ENCODE measurements at places on chromosomes 6 and 20. TPM values are rescaled to one million over a fixed set of nuclear protein-coding genes. Genes with fewer than 3 reads are reported as not detected.

Gene SLC12A5
- 2.0 TPM for total RNA-seq

GRCh38 chr6:168988280-168988679 lies 265.4 kb downstream of the THBS2 start:
- DNase-seq, result no peak
- no peak overlapping the region for H3K4me3 ChIP-seq
- H3K4me1 ChIP-seq, result peaks cover 2% of the 10 kb centered on the region
- no peak overlapping the region for H3K27ac ChIP-seq

DNA sequence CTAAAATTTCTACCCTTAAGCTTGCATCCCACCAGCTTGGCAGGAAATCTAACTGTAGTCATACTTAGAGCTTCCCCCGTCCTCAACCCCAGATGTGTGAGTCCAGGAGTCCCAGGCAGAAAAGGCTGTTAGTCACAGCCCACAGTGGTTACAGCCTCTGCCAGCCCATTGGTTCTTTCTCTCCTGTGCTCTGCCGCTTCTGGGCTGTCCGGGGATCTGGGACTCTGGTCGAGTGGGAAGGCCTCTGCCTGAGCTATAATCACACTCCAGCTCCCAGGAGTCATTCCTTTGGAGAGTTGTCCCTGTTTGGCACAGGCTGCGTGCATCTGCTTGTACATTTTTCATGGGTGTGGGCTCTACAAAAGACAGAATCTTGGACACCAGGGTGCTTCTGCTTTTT lies 45.6 kb upstream of the FYN start:
- no peaks in the 10 kb centered on the region for H3K27me3 ChIP-seq
- H3K27ac ChIP-seq, result no peak overlapping the region
- H3K36me3 ChIP-seq, result no peaks in the 10 kb centered on the region
- H3K4me1 ChIP-seq, result no peaks in the 10 kb centered on the region
- DNase-seq, result no peak

DNA sequence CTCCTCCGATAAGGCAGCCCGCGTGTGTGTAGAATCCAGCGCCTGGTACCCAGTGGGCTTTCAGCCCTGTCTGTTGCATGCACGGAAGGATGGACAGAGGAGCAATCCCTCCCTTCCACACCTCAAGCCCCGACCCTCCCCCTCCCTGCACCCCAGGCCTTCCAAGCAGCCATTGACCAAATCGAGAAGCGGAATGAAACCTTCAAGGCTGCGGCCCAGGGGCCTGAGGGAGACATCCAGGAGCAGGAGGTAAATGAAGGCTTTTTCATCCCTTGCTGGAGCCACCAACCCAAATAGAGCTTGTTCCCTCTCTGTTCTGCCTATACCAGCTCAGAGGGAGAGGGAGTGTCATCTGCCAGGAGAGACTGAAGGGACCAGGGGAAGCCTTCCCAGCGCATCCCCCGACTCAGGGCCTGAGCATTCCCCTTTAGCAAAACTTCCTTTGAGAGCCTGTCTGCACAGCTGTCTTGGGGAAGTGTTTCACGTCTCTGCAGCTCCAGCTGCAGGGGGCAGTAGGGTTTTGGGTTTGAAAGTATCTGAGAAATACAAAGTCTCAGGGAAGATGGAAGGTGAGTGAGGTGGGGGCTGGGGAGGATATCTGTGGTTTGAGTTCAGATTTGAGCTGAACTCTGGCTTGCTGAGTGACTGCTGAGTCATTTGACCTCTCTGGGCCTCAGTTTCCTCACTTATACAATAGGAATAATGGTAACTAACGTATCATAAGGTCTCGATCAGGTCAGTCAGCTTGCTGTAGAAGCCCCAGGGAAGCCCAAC lies 16.1 kb downstream of the FGD2 start:
- H3K27me3 ChIP-seq, result peaks cover 2% of the 10 kb centered on the region
- H3K36me3 ChIP-seq, result no peaks in the 10 kb centered on the region

Data from kidney (tissue), 22 donors.